ENCODE measurements at places on chromosomes 6 and 20.

DNA sequence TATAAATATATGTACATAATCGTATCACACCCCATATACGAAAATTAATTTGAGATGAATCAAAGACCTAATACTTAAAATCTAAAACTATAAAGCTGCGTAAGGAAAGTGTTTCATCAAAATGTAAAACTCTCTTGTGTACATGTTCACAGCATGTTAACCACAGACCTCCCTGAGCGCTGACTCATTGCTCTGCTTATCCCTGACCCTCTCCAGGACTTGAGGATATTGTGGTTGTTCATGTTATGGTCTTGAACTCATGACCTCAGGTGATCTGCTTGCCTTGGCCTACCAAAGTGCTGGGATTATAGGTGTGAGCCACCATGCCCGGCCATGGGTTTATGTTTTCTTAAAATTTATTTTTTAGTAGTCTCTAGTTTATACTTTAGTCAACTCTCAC lies 14.2 kb downstream of the FAM83B start:
- H3K27me3 ChIP-seq = no peaks in the 10 kb centered on the region
- H3K4me3 ChIP-seq = no peak overlapping the region
- H3K27ac ChIP-seq = no peak overlapping the region
- no peak for DNase-seq
- no peaks in the 10 kb centered on the region for H3K4me1 ChIP-seq

- H3K36me3 ChIP-seq = no peaks in the 10 kb centered on the region
- no peaks in the 10 kb centered on the region for H3K4me1 ChIP-seq
- no peak overlapping the region for H3K4me3 ChIP-seq
- no peak for DNase-seq
Measured at GRCh38 chr6:133235221-133235620, 5.9 kb upstream of the EYA4 start.

DNA sequence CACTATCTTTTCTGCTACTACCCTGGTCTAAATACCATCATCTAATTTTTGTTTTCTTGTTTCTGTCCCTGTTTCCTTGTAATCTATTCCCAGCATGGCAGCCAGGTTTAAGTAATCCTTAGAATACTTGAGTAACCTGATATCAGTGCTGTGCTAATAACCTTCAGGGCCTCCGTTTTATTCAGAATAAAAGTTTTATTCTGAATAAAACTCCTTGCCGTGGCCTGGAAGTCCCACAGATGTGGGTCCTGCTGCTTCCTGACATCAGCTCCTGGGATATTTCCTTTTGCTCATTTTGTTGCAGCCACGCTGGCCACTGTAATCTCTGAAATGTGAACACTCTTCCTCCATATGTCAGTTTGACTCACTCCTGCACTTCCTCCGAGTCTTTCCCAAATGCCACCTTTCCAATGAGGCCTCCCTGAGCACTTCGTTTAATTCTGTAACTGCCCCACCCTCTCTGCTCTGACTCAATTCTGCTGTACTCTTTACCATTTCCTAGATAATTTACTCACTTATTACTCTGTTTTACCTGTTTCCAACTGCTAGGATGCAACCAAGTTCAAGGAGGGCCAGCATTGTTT lies 114.0 kb upstream of the FOXA2 start:
- H3K4me3 ChIP-seq = no peak overlapping the region
- peaks cover 3% of the 10 kb centered on the region for H3K27me3 ChIP-seq
- no peaks in the 10 kb centered on the region for H3K36me3 ChIP-seq
- H3K27ac ChIP-seq = no peak overlapping the region
- no peak for DNase-seq

- H3K27ac ChIP-seq = peak overlapping the region; percentile 15
- peaks cover 2% of the 10 kb centered on the region for H3K4me1 ChIP-seq
- DNase-seq = peak; percentile 65
- H3K4me3 ChIP-seq = peak overlapping the region; percentile 90
- H3K36me3 ChIP-seq = no peaks in the 10 kb centered on the region
Measured at GRCh38 chr6:27495386-27496135, 22.7 kb upstream of the ZNF184 start.

GRCh38 chr20:62248890-62249560 lies 10.7 kb downstream of the OSBPL2 start:
- H3K4me3 ChIP-seq = no peak overlapping the region
- H3K27me3 ChIP-seq = no peaks in the 10 kb centered on the region
- no peaks in the 10 kb centered on the region for H3K36me3 ChIP-seq
- H3K4me1 ChIP-seq = peaks cover 13% of the 10 kb centered on the region
- DNase-seq = no peak

- peaks cover 28% of the 10 kb centered on the region for H3K4me1 ChIP-seq
- DNase-seq = peak; percentile 19
- H3K27me3 ChIP-seq = peaks cover 8% of the 10 kb centered on the region
- no peak overlapping the region for H3K27ac ChIP-seq
Measured at GRCh38 chr6:3744211-3744900, 7.2 kb downstream of the PXDC1 start.

- peaks cover 5% of the 10 kb centered on the region for H3K27me3 ChIP-seq
- no peak for DNase-seq
- no peak overlapping the region for H3K4me3 ChIP-seq
- no peaks in the 10 kb centered on the region for H3K4me1 ChIP-seq
- no peaks in the 10 kb centered on the region for H3K36me3 ChIP-seq
- H3K27ac ChIP-seq = no peak overlapping the region
Measured at GRCh38 chr20:23226612-23227265, 123.9 kb upstream of the NXT1 start.

GRCh38 chr6:157631838-157632614 lies 191.0 kb upstream of the SNX9 start:
- no peak overlapping the region for H3K27ac ChIP-seq
- no peaks in the 10 kb centered on the region for H3K36me3 ChIP-seq
- H3K27me3 ChIP-seq = peaks cover 2% of the 10 kb centered on the region
- H3K4me3 ChIP-seq = no peak overlapping the region
- H3K4me1 ChIP-seq = peaks cover 2% of the 10 kb centered on the region

GRCh38 chr6:13635948-13636658 lies 21.0 kb downstream of the NOL7 start:
- H3K36me3 ChIP-seq = no peaks in the 10 kb centered on the region
- H3K27ac ChIP-seq = no peak overlapping the region
- H3K4me3 ChIP-seq = no peak overlapping the region
- DNase-seq = no peak
- peaks cover 1% of the 10 kb centered on the region for H3K27me3 ChIP-seq

GRCh38 chr6:473768-474452 lies 82.4 kb downstream of the IRF4 start:
- no peaks in the 10 kb centered on the region for H3K27me3 ChIP-seq
- no peak overlapping the region for H3K4me3 ChIP-seq
- no peaks in the 10 kb centered on the region for H3K36me3 ChIP-seq

DNA sequence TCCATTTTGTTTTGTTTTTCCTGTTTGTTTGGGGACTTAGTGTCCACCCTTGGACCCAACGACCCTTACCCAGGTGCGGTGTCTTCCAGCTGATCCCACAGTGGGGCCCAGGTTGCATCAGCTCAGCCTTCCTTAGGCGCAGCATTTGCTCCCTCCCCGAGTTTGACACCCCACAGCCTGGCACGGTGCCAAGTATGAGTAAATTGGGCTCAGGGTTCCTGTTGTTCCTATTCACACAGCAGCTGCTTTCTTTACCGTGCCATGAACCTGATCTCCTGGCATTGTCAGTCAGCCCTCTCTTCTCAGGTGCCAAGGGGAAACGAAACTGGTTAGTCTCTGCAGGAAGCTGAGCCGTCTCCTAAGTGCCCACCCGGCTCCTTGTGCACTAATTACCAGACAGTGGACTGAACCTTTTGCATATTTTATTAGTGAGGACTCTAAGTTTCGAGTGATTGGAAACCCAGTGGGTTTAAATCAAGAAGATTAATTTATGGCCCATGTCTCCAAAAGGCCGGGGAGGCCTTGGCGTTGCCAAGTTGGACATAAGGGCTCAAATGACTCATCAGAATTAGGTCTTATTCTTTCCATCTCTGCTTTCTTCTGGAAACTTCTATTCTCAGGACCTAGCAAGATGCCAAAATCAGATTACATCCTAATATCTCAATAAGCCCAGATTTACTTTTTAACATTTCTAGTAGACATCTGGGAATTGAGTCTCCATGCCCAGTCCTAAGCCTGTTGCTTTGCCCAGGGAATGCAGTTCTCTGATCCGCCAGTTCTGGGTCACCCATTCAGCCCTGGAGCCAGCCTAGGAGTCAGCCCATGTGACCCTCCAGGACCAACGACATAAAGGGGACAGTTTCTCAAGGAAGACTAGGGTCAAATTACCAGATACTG lies 68.8 kb downstream of the TSHZ2 start:
- peaks cover 3% of the 10 kb centered on the region for H3K27me3 ChIP-seq
- no peaks in the 10 kb centered on the region for H3K36me3 ChIP-seq
- peaks cover 5% of the 10 kb centered on the region for H3K4me1 ChIP-seq
- H3K27ac ChIP-seq = no peak overlapping the region
- no peak overlapping the region for H3K4me3 ChIP-seq
- DNase-seq = no peak

- H3K36me3 ChIP-seq = no peaks in the 10 kb centered on the region
- no peak overlapping the region for H3K27ac ChIP-seq
Measured at GRCh38 chr6:13591205-13591921, 17.0 kb downstream of the SIRT5 start.

DNA sequence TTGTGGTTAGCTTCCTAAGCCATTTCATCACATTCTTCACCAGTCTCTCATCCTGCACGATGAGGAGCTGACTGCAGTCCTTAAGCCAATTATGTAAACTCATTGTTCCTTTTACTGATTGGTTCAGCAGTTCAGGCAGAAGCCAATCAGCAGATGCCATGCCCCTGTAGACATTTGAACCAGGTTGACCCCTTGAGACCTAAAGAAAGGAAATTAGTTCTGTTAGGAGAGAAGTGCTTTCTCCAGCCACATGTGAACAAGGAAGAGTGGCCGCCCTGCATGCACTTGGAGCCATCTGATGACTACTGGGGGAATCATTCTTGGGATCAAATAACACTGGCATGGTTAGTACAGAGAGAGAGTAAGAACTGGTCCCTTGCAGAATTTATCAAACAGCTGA lies 535.2 kb upstream of the ID4 start:
- H3K4me1 ChIP-seq = peaks cover 43% of the 10 kb centered on the region
- no peak for DNase-seq
- H3K27ac ChIP-seq = no peak overlapping the region
- H3K4me3 ChIP-seq = no peak overlapping the region
- peaks cover 2% of the 10 kb centered on the region for H3K27me3 ChIP-seq

- no peaks in the 10 kb centered on the region for H3K27me3 ChIP-seq
- no peak overlapping the region for H3K4me3 ChIP-seq
- H3K36me3 ChIP-seq = no peaks in the 10 kb centered on the region
- H3K4me1 ChIP-seq = peaks cover 3% of the 10 kb centered on the region
- no peak for DNase-seq
- H3K27ac ChIP-seq = no peak overlapping the region
Measured at GRCh38 chr20:39855799-39856198, 833.2 kb downstream of the MAFB start.

DNA sequence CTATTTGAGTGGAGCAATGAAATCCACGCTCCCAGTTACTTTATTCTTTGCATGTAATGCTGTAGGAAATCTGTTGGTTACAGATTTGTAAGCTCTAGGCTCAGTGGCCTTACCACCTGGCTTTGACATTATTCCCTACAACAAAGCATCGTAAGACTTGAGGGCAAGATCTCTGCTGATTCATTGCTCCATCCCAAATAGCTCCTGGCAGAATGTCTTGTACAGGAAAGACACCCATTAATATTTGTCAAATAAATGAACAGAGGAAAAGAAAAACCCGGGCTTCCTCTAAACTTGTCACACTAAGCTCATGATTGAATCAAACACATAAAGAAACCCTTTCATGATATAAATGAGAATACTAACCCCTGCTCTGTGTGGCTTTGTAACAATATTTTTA lies 357.5 kb upstream of the RNF217 start:
- no peaks in the 10 kb centered on the region for H3K4me1 ChIP-seq
- H3K4me3 ChIP-seq = no peak overlapping the region
- no peak for DNase-seq
- no peak overlapping the region for H3K27ac ChIP-seq
- H3K27me3 ChIP-seq = no peaks in the 10 kb centered on the region

- no peaks in the 10 kb centered on the region for H3K36me3 ChIP-seq
- no peaks in the 10 kb centered on the region for H3K4me1 ChIP-seq
- H3K27me3 ChIP-seq = no peaks in the 10 kb centered on the region
- no peak overlapping the region for H3K4me3 ChIP-seq
Measured at GRCh38 chr6:48973491-48973890, 489.6 kb downstream of the MMUT start.

GRCh38 chr6:145491126-145491525 lies 244.2 kb downstream of the EPM2A start:
- no peaks in the 10 kb centered on the region for H3K36me3 ChIP-seq
- no peaks in the 10 kb centered on the region for H3K4me1 ChIP-seq
- no peak for DNase-seq
- H3K4me3 ChIP-seq = no peak overlapping the region

GRCh38 chr6:131685266-131685780 lies 15.9 kb downstream of the OR2A4 start:
- no peaks in the 10 kb centered on the region for H3K36me3 ChIP-seq
- H3K27me3 ChIP-seq = peaks cover 2% of the 10 kb centered on the region
- no peak overlapping the region for H3K27ac ChIP-seq
- no peaks in the 10 kb centered on the region for H3K4me1 ChIP-seq
- DNase-seq = no peak

DNA sequence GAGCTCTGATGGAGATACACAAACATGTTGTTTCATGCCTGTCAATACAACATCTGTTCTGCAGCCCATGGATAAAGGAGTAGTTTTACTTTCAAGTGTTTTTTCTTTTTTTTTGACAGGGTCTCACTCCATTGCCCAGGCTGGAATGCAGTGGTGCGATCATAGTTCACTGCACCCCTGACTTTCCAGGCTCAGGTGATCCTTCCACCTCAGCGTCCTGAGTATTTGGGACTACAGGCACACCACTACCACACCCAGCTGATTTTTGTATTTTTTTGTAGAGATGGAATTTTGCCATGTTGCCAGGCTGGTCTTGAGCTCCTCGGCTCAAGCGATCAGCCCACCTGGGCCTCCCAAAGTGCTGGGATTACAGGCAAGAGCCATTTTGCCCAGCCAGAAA lies 97.0 kb downstream of the SMAP1 start:
- no peak overlapping the region for H3K27ac ChIP-seq
- no peaks in the 10 kb centered on the region for H3K27me3 ChIP-seq
- H3K4me3 ChIP-seq = no peak overlapping the region
- no peaks in the 10 kb centered on the region for H3K36me3 ChIP-seq
- no peaks in the 10 kb centered on the region for H3K4me1 ChIP-seq

DNA sequence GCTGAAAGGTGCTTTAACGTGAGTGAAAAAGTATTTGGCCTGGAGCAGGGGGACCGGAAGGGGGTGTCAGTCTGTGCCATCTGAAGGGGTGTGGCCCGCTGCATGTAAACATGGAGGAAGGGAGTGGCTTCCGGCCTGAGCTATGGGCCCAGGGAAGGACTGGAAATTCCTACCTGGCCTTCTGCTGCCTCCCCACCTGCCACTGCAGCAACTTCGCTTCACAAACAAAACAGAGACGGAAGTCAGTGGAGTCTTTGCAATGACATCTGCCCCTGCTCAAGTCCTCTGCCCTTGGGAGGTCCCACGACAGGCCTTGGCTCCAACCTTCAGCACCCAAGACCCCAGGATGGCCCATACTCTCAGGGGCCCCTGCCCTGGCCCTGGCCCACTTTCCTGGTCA lies 28.1 kb upstream of the FOXP4 start:
- no peak overlapping the region for H3K4me3 ChIP-seq
- DNase-seq = no peak
- H3K27me3 ChIP-seq = no peaks in the 10 kb centered on the region
- peaks cover 3% of the 10 kb centered on the region for H3K36me3 ChIP-seq

All from glutamatergic neuron (in vitro differentiated cells).